ENCODE measurements at places on chromosomes 11 and 22.
A peak's percentile ranks its signal among the peaks of the same experiment; 100 is the strongest.

DNA sequence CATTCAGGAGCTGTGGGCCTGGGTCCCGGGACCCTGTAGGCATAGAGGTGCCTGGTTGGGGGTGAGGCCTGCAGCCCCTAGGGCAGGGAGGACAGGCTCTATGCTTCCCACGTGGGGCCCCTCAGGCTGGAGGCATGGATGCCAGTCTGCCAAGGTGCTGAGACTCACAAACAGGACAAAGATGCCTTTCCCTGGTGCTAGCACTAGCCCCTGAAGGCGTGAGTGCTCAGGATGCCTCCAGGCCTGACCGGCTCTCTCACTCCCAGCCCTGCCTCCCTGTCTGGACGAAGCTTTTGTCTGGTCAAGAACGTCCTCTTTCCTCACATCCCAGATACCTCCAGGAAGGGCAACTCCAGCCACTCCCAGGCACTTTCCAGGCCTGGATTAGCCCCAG is 2.1 kb downstream of the CDC42BPG start:
- DNase-seq = no peak

GRCh38 chr11:4393858-4394223 is 339 bp upstream of the TRIM21 start:
- no peak for DNase-seq

- no peak for DNase-seq
Measured at GRCh38 chr11:8973121-8973520, 8.9 kb upstream of the TMEM9B start.

GRCh38 chr22:28711820-28712777 is 29.5 kb downstream of the CHEK2 start:
- DNase-seq = peak; percentile 71

GRCh38 chr11:44813401-44813800 is 86.6 kb downstream of the TSPAN18 start:
- DNase-seq = no peak

- no peak for DNase-seq
Measured at GRCh38 chr11:70915158-70915985, 337.0 kb downstream of the SHANK2 start.

All from AG08396 (cell line).